ENCODE measurements at places on chromosomes 4 and X. TPM values are rescaled to one million over a fixed set of nuclear protein-coding genes. Genes with fewer than 3 reads are reported as not detected.

Gene SNCA
- 5.6 TPM for total RNA-seq

GRCh38 chrX:129957241-129958082 lies 25.0 kb upstream of the BCORL1 start:
- peak; percentile 79 for DNase-seq

DNA sequence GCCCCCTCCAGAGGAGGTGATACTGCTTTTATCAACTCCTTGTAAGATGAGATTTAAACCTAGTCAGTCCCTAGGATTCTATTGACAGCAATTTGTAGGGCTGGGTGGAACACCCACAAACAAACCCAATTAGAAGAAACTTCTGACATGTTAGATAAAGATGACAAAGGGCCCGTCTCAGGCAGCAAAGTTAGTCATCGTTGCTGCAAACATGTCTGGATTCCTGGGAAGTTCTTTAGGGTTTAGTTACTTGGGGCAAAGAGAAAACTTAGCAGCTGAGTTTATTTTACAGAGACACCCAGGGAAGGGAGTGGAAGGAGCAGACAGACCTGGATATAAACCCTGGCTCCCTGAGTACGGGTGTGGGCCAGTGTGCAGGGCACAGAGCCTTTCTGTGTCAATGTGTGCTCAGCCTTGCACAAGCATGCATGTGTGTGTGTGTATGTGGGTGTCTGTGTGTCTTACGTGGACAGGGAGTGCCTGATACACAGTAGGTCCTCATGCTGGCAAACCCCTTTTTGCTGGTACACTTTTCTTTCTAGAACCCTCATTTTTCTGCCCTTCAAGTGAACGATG lies 130.0 kb upstream of the STX18 start:
- no peak for DNase-seq

DNA sequence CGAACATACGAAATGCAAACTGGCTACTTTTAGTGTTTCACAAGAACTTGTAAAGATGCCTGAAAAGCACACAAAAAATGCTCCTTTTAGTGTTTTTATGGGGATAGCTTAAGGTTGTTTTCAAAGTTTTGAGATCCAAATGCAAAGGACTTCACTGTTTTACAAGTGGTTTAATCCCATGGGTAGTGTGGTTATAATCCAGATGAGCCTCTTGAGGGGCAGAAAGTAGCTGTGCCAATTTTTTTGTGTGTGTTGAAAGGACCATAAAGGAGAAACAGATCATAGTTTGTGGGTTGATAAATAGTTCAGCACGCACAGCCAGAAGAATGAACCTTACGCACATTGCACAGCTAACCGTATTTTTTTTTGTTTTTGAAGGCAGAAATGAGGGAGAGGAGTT lies 126.9 kb upstream of the GIMD1 start:
- DNase-seq: no peak

All from neural progenitor cell (in vitro differentiated cells).